HepG2 (cell line): ENCODE measurements at places on chromosomes 16 and 17.

- no peak for DNase-seq
Measured at GRCh38 chr17:3838206-3838605, 7.8 kb downstream of the NCBP3 start.

DNA sequence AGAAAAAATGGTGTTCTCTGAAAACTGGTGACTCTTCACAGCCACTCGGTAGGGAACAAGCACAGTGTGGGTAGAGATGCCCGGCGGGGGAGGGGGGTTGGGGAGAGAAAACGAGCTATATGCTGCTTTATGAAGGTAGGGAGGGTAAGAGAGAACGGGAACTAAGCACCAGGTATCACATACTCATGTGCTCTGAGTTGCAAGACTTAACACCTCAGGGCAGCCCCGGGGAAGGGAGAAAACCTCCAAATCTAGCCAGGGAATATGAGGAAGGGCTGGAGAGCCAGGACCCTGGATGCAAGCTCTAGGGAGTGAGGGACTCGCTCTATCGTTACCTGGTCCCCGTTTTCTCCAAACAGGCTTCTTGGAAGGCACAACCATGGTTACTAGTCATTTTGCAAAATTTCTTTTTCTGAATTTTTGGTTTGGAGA lies 35.3 kb downstream of the HIC1 start:
- no peak for DNase-seq

DNA sequence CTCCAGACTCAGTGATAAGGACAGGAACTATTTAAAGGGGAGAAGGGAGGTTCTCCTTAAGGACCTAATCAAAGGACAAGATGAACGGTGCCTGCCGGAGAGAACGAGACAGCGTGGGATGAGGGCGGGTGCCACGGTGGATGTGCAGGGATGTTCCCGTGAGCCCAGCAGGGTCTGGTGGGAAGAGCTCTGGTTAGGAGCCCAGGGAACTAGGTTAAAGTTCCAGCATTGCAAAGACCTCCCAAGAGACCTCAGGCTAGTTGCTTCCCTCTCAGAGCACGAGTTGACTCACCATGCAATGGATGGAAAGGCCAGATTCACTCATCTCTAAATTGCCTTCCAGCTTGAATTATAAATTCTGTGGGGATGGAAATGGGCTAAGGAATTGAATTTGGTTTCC lies 14.7 kb downstream of the CCR7 start:
- DNase-seq, result no peak

DNA sequence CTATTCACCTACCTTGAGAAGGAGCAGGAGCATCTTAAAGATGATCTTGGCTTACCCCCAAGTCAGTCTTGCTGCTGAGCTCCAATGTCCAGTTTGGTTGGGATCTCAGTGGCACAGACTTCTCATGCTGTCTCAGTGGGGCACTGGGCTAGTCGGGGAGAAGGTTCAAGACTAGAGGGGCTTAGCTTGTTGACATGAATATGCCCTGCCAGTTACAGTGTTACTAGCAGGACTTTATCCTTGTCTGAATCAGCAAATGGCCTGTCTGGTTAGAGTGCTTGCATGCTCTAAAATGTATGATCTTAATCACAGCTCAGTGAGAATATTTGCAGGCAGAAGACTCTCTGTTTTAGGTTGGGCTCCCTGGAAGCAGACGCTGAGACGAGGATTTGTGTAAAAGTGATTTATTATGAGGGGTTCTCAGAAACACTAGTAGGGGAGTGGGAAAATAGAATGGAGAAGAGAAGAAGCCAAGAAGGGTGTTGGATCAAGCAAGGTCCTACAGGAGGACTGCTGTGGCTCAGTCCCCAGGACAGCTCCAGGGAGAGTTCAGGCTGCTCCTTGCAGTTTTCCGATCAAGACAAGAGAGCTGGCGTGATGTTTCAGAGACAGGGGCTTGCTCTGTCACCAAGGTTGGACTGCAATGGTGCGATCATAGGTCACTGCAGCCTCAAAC lies 150.4 kb upstream of the HS3ST2 start:
- no peak for DNase-seq

DNA sequence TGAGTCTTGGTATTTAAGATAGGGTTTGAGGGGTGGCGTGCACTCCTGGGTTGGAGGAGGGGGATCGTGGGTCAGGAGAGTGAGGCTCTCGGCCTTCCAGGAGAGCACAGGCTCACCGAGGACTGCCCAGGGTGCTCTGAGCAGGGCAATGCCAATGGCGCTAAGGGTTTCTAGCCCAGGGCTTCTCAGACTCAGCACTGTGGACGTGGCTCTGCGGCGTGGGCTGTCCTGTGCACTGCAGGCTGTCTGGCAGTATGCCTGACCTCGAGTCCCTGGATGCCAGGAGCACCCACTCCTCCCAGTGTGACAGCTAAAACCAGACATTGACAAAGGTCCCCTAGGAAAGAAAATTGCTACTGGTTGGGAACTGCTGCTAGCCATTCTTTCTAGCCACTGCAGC lies 37.2 kb upstream of the ENDOV start:
- no peak for DNase-seq

DNA sequence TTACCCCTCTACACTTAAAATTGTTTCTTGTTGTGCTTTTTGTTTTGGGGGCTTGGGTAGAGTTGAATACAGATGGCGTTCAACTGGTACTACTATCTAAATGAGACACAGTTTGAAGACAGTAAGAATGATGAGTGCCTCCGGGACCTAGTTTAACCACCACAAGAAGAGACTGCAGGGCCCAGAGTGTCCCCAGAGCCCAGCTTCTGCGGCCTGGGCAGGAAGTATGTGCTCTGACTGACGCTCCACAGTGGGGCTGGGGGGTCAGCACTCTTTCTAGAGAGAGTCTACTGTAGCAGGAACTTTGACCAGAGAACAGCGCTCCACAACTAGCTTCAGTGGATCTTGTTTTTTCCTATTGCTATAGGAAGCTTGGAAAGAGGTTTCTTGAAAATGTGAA lies 174.0 kb downstream of the VPS53 start:
- DNase-seq, result no peak

GRCh38 chr17:67636834-67637520 lies 80.8 kb upstream of the NOL11 start:
- no peak for DNase-seq

DNA sequence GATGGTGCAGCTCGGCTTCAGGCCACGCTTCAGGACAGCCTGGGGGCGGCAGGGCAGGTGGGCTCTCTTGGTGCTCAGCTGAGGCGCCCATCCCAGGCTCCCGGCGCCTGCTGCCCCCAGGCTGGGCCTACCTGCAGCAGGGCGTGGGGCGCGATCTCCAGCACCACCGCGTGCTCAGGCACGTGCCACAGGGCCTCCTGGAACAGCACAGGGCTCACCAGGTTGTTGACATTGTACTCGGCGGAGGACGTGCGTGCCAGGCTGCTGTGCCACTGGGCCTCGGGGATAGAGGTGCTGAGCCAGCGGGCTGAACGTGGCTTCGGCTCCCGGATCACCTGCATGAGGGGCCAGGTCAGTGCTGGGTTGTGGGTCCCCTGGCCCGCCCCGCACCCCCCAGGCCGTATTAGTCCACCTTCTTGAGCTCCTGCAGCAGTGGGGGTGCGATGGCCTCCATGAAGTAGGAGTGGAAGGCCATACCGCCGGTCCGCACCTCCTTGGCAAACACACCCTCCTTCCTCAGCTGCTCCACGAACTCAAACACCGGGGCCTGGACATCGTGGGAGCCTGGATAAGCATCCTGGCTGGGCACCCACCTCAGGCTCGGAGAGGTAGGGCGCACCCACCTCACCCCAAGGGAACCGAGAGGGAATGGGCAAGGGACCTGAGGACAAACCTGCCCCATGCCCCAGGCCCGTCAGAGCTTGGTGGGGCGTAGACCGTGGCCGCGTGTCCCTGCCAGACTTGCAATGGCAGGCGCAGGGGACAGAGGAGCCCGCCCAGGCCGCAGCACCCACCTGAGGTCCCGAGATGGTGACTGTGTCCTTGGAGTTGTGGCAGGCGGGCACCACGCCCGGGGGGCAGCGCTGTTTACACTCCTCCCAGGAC lies 9.0 kb downstream of the FASN start:
- DNase-seq, result no peak

- no peak for DNase-seq
Measured at GRCh38 chr17:77068915-77069314, 71.9 kb upstream of the SEC14L1 start.

DNA sequence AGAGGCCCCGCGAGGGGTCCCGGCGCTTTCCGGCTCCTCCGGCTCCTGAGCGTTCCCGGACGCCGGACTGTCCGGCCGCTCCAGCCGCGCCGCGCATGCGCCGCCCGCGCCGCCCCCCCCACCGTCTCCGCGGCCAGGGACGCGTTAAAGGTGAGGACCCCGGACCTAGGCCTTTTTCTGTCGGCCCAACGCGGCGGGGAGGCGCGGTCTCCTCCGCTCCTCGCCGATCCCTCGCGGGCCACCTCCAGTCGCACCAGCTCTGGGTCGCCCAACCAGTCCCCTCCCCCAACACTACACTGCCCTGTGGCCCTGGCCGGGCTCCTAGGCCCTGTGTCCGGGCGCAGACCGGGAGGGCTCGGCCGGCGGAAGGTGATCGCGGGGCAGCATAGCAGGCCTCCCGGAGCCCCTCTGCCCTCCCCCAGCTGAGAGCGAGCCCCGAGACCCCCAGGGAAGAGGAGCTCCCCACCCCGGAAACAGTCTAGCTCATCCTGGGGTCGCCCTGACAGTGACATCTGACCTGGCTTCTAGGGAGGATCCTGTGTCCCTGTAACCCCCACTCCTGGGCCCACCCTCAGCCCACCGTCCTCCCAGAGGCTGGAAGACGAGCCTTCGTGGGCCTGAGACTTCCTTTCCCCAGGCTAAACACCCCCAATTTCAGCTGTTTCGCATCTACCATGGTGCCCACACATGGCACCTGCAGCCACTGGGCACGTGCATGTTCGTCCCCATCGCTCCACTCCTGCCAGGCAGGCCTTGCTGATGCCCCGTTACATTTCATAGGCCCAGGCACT lies 14.7 kb upstream of the BCAR1 start:
- DNase-seq, result peak; percentile 84

DNA sequence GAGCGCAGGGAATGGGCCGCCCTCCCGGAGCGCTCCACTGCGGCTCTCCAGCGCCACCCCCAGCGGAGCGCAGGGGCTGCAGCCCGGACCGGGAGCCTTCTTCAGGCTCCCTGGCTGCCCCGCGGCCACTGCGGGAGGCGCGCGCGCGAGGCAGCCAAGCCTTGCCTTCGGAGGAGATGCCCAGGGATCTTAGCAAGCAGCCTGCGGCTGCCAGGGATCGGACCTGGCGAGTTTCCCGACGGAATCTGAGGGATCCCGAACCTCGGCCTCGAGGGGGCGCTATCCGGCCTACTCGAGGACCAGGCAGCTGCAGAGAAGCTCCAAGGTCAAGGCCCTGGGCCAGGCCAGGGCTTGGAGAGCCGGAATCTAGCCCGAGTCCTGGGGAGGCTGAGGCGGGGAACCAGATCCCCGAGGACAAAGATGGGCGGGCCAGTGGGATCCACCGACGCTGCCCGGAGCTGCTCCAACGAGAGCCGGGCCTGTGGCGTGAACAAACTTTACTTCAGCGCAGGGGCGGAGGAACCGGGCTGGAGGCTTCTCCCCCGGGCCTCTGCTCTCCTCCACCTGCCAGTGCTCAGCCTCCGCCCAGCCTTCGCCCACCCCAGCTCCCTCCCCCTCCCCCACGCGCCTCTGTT lies at the start of gene IRX6:
TSS of gene IRX6 (plus strand) at position 567 of the 635 bp plus-strand sequence. CDS start 889 bp downstream, outside the sequence.
- DNase-seq, result no peak

DNA sequence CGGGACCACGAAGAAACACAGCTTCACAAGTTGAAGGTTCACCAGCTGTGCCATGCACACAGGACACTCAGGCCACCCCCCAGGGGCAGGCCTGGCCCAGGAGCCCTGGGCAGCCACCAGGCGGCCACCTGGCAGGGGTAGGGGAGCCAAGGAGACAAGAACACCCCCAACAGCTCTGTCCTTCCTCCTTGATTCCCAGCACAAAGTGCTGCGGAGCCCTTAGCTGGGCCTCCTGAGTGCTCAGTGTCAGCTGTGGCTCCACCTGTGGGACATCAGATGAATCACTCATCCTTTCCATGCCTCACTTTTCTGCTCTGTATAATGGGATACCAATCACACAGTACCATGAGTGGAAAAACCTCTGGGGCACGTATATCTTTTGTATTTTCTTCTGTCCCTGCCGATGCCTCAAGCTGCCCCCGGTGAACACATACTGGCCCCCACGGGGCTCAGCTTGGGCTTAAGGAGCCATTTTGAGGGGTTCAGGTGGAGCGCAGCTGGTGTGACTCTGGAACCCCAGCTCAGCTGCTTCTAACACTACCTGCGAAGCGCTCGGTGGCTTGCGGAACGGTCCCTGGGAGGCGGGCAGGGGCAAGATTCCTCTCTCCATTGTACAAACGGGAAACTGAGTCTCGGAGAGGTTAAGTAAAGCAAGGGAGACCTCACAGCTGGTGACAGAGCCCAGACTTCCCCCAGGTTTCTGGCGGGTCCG lies 12.0 kb downstream of the GALK1 start:
- no peak for DNase-seq

GRCh38 chr16:73289232-73289631 lies 241.3 kb upstream of the ZFHX3 start:
- no peak for DNase-seq

- peak; percentile 74 for DNase-seq
Measured at GRCh38 chr16:88804552-88805339, 1.2 kb downstream of the CDT1 start.

DNA sequence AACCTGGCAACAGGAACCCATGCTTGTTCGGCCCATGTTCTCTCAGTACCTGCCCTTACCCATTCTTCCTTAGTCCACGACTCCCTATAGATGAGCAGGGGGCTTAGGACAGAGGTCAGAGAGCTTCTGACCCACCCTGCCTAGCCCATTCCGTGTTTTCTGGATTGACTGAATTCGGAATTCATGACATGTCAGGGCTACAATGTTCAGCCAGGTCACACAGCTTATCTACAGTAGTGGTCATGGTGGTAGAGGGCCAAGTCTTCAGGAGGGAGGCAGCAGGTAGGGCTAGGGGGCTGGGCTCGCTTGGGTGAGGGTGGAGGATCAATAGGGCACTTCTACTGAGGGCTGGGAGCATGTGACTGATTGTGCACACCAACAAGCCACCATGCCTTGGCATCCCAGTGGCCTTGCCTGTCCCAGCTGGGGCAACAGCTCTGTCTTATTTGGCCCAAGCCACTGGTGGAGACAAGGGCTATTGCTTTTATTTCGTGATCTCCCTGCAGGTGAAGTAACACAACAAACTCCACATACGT lies 3.1 kb downstream of the HEXIM2 start:
- no peak for DNase-seq

DNA sequence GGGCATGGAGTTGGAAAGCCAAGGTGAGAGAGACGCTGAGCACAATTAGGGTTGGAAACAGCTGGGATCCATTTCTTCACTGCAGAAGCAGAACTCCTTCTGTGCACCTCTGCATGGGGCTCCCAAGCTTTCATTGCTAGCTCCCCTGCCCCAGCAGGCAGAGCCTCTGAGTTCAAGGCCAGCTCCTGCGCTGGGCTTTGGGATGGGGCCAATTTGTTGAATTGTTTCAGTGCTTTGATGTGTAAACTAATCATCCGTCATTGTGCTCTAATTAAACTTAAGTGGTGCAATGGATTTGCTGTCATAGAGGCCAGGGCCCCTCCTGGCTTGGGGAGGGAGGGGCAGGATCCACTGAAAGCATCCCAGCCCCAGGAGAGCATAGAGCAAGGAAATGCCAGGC lies 13.5 kb upstream of the LYRM9 start:
- DNase-seq, result no peak

GRCh38 chr16:53829186-53829747 lies 125.3 kb downstream of the FTO start:
- no peak for DNase-seq
